ENCODE measurements at places on chromosomes 6 and 20.

GRCh38 chr20:56953048-56953586 lies 313.3 kb downstream of the BMP7 start:
- no peak for DNase-seq

DNA sequence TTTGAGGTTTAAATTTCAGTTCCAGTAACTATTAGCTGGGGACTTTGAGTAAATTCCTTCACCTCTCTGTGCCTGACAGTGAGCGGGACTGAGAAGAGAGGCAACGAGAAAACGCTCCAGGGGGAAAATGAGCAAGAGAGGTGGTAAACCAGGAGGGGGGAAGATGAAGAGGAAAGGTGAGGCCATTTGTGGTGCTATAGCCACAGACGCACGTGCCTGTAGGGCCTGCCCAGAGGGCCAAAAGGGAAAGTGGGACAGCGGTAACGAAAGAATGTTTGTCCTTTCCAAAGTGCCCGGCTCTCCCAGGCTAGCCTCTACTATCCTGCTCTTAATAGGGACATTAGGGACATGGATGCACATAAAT lies 99.2 kb downstream of the BMP7 start:
- DNase-seq = no peak

DNA sequence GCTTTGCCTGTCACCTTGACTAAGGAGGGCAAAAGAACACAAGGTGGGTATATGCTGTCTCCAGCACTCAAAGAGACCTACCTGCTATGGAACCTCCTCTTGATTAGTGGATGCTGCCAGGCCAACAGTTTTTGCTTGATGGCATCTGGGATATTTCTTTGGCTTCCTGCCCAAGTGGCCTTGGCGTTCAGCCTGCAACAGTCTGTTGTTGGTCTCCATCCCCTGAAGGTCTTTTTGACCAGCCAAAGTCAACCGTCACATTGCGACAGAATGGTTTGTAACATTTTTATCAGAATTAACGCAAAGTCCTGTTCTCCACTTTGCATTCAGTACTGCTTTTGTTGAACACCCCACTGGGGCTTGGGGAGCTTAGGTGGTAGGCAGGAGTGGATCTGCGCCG lies 37.1 kb downstream of the SERPINB1 start:
- no peak for DNase-seq

DNA sequence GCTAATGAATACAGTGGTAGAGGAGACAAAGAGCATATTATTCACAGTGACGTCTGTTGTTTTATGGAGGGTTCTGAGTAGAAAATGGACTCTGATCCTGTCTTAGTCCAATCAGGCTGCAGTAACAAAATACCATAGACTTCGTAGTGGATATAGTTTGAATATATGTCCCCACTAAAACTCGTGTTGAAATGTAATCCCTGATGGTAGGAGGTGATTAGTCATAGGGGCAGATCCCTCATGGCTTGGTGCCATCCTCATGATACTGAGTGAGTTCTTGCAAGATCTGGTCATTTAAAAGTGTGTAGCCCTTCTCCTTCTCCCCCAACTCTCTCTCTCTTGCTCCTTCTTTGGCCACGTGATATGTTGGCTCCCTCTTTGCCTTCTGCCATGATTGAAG lies 82.5 kb downstream of the CD83 start:
- no peak for DNase-seq

DNA sequence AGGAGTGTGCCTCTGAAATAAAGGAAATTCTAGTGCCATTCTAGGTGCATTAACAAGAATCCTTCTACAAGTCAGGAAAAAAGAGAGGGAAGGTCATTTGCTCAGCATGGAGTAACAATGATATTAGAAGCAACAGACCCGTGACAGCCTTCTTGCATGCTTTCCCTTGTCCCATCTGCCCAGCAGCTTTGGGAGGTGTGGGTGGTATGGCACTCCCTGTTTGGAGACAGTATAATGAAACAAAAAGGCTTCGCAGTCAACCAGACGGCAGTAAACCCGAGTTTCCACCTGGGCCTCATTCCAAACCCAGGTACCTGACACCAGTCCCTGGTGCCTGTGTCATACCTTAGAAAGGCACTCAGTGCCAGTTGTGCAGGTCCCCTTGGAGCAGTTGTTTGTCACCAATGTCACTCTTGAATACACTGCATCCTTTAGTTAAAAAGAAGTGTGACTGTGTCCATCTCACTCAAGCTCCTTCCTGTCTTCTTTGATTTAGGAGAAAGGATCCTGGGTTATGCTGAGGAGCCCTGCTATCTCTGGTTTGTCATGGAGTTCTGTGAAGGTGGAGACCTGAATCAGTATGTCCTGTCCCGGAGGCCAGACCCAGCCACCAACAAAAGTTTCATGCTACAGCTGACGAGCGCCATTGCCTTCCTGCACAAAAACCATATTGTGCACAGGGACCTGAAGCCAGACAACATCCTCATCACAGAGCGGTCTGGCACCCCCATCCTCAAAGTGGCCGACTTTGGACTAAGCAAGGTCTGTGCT lies 14.7 kb downstream of the STK35 start:
- no peak for DNase-seq

DNA sequence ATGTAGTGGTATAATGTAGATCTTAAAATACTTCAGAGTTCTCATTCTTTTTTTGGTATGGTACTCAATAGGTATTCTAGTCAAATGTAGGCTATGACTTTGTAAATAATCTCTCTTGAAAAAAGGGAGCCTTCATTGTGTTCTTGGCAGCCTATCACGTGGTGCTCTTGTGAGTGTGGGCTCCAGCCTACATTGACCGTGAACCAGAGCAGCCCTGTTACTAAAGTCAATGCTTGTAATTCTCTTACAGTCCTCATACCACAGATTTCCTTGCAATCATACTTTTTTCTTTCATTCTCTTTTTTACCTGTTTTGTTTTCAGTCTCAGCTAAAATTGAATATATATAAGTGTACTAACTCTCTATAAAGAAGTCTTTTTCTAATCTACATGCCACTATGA lies 31.1 kb downstream of the ARID1B start:
- no peak for DNase-seq

DNA sequence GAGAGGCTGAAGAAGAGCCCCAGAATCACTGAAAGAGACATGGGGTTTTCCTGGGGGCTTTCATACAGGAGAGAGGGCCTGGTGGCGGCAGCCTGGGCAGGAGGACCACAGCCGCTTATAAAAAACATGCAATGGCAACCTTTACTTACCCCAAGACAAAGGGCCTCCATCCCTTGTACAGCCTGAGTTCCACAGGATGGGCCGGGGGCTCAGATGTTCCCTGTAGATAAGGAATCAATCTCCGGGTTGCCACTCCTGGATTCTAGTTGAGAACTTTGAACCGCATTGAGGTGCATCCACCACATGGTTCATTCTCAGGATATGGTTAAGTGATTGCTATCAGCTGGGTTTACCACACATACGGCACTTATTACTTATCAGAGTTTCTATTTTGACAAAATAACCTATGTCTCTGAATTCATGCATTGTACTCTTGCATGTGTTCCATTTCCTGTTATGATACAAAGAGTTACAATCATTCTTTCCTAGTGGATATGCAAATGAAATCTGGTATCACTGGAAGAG lies 677.6 kb downstream of the KIF16B start:
- no peak for DNase-seq

- peak; percentile 61 for DNase-seq
These were observed 139.7 kb downstream of the PRDM13 start for GRCh38 chr6:99746261-99746895.

DNA sequence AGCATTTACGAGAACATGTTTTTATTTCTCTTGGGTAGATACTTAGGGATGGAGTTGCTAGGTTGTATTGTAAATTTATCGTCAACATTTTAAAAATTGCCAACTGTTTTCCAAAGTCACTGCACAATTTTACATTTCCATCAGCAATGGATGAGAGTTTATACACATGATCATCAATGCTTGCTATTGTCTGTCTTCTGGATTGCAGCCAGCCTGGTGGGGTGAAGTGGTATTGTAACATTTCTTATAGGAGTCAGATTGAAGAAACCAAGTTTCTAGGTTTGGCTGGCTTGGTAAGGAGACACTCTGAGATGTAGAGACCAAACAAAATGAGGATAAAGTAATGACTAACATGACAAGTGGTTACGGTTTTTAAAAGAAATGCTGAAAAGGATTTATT lies 57.1 kb upstream of the HDDC2 start:
- DNase-seq = no peak

- no peak for DNase-seq
These were observed 29.3 kb downstream of the NT5E start for GRCh38 chr6:85479208-85479607.

All from effector memory CD8-positive, alpha-beta T cell (primary cell).